ENCODE measurements at places on chromosomes 1 and 21.

GRCh38 chr1:80059940-80060339, 1053.4 kb upstream of the ADGRL4 start:
- DNase-seq: no peak

DNA sequence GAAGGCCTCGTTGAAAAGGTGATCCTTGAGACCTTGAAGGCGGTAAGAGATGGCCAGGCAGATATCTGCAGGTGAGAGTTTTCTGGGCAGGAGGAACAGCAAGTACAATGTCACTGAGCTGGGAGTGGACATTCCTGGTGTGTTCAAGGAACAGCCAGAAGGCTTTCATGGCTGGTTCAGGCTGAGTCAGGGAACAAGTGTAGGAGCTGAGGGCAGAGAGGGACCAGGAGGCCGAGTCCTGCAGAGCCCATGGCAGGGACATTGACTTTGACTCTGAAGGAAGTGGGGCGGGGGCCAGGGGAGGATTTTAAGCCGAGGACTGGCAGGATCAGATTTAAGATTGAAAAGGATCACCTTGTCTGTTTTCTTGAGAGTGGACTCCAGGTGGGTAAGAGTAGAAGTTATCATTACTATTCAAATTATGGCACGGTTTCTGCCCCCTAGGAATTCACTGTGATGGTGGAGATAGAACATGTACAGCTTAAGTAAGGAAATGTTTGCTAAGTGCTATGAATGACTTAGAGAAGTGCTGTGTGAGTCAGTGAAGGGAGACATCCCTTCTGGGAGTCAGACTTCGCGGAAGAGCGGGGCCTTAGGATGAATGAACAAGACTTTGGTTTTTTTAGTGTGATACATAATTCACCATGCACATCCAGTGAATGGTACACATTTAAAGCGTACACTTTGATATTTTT, 202.3 kb downstream of the KIF26B start:
- DNase-seq: no peak

DNA sequence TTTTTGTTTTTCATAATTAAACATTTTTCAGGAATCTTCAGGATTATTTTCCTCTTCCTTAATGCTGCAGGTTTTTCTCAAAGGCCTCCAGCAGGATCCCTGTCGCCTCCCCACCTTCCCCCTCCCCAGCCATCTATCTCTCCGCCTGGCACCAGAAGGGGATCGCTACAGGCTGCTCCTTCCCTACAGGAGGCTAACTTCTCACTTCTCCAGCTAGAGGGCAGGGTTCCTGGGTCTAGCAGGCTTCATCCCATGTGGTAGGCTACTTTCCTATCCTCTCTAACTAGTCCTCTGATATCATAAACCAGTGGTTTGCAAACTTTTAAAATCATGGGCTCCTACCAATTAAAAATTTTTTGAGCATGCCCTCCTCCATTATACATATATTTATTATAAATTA, 104.1 kb downstream of the KCNN3 start:
- no peak for DNase-seq

DNA sequence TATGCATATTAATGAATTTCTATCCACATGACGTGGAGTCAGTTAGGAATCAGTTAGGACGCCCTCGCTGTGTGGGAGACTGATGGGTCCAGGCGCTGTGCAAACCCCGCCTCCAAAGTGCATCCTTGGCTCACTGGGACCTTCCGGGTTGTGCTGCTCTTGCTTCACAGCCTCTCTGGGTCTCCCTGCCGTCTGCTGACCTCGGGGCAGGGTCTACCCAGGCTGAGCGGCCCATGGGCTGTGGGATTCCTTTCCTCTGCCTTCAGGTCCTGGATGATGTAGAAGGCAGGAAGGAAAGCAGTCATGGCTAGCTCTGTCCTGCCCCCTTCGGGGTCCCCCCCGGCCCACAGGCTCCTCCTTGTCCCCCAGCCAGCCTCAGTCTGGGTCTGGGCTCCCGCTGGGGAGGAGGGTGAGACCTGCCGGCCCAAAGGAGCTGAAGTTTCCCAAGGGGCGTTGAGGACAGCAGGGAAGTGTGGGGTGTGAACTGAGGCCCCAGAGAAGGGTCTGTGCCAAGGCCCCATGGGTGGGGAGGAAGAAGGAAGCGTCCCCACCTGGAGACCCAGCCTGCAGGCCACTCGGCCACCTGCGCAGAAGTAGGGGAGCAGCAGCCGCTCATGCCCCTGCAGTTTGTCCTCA, 24.6 kb upstream of the CDK11A start:
- DNase-seq: no peak

DNA sequence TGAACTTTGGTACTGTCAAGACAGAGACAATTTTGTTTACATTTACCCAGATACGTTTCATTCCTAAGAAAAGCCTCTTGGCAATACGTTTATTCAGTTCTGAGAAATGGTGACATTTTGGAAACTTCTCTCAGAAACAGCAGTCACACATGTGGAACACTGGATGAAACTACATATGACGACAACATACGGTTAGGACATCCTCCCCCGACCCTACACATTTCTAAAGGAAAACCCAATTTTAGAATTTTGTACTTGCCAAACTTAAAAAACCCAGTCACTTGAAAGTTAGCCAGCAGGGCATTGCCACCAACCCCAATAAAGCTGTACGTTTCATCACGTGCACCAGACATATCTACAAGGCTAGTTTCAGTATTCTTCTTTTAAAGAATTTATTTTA, 56.8 kb downstream of the ITGB3BP start:
- no peak for DNase-seq

DNA sequence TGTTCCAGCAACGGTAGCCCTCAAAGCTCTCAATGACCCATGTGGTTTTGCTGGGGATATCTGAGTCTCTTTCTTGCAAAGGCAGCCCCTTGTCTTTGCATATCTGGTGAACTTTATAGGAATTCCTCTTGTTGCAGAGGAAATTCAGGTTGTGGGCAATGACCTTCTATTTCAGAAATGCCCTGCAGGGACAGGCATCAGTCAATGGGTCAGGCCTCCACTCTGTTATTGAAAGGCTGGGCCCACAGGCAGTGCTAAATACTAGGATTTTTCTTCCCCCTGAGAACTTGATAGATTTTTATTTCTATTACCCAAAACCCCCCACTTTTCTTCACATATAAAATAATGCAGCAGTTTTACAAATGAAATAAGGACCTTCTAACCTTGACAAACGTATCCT, 131.1 kb downstream of the TNR start:
- DNase-seq: no peak

- no peak for DNase-seq
Observed at GRCh38 chr1:117820694-117821381, 108.6 kb downstream of the GDAP2 start.

DNA sequence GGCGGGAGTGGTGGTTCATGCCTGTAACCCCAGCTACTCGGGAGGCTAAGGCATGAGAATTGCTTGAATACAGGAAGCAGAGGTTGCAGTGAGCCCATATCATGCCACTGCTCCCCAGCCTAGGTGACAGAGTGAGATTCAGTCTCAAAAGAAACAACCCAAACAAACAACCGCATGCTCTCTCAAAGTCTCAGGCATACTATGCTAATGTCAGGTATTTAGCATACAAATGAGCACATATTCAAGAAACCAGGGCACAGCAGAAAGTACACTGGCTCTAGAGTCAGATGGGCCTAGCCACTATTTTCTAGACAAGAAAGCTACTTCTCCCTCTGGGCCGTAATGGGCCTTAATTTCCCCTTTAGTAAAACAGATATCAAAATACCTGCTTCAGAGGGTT, 55.0 kb downstream of the ELAVL4 start:
- DNase-seq: no peak

DNA sequence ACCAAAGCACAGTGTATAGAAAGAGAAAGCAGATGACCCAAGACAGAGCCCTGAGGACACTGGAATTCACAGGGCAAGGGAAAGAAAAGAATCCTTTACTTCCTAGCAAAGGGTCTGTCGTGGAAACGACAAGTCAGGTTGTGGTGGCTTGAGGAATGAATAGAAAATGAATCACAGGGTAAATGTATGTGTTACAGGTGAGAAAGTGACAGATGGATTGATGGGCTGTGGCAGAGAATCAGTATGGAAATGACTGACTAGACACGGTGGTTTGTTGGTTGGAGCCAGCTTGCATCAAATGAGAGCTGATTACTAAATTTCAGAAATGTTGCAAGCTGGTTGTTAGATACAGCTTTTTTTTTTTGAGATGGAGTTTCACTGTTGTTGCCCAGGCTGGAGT, 46.9 kb downstream of the PTP4A2 start:
- no peak for DNase-seq
